SW 1271 (cell line): ENCODE measurements at places on chromosomes 16 and 17.
A peak's percentile ranks its signal among the peaks of the same experiment; 100 is the strongest.

DNA sequence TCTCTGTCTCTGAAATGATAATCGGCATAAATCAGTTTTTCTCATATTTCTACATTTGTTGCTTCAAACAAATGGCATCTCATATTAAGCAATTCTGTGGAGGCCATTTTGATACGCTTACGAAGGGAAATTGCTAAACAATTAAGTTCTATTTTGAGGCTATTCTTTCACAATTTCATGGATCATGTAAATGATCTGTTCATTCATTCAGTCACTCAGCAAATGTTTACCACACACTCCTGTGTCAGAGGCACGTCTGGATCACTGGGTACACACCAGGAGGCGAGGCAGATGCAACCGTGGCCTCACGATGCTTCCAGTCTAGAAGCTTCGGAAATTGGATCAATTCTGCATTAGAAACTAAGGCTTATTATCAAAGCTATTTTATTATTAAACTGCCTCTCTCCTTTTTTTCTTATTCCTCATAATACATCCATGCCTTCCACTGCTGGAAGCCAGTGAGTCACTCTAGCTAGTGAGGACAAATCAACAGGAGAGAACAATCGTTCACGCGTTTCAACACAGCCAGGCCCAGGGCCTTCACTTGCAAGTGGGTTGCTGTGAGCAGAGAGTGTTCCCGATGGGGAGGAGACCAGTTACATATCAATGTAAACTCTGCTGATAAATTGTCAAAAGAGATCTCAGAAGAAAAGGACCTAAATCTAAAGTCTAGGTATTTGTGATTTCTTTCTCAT, 11.3 kb upstream of the SLC39A11 start:
- no peak for DNase-seq

DNA sequence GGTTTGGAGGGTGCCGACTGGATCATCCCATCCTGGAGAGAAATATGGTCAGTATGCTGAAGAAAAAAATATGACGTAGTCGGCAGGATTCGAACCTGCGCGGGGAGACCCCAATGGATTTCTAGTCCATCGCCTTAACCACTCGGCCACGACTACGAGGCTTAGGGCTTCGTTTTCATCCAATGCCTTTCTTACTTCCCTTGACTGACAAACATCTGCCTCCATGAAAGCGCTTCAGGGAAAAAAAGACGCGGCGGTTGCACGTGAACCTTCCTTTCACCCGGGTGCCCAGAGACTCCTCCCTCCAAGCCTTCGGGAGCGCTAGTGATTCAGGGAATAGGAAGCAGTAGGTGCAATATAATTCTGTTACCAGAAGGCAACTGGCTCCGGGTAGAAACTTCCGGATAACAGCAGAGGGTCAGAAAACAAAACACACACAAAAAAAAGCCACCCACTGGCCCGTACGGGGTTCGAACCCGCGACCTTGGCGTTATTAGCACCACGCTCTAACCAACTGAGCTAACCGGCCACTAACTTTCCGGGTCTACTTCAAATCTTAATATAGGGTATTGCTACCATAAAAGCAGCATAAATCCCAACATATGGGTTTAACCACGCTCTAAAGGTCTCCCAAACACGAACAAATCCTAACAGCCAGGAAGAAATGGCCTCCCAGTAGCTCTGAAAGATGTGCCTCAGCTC, 16.3 kb upstream of the AURKB start:
- peak; percentile 81 for DNase-seq

DNA sequence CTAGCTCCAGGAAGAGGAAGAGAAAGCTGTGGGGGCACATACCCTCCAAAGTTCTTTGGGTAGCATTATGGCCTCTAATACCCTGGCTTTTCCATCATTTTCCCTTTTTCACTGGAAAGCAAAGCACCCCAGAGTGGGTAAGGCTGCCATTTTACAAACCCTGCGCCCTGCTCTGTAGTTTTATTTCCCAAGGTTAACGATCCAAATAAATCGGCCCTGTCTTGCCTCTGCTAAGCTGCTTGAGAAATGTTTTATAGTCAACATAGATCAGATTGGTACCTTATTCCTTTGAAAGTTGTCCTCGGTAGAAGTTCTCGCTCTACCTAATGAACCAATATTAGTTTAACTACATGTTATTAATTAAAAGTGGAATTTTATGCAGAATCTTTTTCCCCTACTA, 328.2 kb downstream of the NPIPA8 start:
- DNase-seq: no peak

DNA sequence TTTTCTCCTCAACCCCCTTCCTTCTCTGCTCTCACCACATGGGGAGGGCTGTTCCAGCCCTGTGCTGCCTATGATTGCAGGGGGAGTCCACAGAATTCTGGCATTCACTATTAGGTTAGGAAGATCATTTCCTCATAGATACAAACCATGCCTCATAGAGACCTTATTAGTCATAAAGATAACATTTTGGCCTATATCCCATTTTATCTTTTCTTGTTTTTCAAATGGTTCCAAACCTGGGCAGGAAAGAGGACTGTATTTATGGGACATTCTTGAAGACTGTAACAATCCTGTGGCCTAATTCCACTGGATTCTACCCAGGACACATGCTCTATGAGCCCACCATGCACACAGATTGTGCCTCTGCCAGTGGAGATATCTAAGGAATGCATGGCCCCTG, 51.7 kb downstream of the ASIC2 start:
- DNase-seq: no peak

- no peak for DNase-seq
Measured at GRCh38 chr17:39525801-39526506, 64.7 kb downstream of the CDK12 start.

DNA sequence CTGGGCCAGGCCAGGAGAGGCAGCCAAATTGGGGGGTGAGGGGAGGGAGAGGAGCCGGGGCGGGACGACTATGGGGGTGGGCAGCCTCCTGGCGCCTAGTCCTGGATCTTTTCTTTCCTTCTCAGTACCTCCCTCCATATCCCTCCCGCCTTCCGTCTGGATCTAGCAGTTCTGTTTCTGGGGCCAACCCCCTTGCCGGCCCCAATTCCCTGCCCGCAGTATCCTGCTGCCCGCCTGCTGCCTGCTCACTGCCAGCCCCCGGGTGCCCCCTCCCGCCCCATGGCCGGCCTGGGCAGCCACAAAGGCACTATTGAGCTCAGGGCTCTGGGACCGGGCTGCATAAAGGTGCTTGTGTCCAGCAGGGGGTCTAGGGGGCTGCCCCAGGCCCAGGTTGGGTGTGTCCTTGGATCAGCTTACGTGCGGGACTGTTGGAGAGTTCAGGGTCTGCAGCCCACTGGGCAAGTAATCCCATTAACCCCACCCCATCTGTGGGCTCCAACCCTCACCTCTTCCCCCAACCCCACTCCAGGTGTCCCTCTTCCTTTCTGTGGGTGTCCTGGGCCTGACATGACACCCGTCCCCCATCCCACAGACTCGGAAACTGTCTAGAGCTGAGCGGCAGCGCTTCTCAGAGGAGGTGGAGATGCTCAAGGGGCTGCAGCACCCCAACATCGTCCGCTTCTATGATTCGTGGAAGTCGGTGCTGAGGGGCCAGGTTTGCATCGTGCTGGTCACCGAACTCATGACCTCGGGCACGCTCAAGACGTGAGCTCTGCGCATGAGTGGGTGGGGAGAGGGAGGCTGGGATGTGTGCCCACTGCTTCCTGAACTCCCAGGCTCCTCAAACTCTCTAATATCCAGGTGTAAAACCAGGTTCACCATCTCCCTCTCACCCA, 2.0 kb downstream of the WNK4 start:
- no peak for DNase-seq

GRCh38 chr16:8588682-8589056, 1.6 kb downstream of the TMEM114 start:
- no peak for DNase-seq

DNA sequence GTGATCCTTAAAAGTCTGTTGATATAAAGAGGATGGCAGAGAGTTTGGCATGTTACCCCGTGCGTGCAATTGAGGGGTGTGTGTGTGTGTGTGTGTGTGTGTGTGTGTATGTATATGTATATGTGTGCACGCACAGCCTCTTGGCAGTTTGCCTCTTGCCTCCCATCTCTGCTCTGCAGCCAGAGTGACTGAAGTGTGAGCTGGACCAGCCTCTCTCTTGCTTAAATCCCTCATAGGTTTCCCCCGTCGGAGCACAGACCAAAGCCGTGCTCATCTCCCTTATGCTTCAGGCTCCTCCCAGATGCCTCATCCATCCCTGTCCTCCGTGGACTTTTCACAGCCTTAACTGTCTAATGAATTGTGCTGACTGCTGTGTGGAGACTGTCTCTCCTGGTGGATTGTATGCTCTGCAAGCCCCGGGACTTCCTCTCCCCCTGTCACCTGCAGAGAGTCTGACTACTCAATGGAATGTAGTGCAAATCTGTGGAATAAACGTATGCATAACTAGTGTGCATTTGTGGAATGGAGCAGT, 413.5 kb downstream of the CPPED1 start:
- DNase-seq: no peak

- peak; percentile 21 for DNase-seq
Measured at GRCh38 chr17:2347805-2348685, 10.7 kb downstream of the SGSM2 start.

DNA sequence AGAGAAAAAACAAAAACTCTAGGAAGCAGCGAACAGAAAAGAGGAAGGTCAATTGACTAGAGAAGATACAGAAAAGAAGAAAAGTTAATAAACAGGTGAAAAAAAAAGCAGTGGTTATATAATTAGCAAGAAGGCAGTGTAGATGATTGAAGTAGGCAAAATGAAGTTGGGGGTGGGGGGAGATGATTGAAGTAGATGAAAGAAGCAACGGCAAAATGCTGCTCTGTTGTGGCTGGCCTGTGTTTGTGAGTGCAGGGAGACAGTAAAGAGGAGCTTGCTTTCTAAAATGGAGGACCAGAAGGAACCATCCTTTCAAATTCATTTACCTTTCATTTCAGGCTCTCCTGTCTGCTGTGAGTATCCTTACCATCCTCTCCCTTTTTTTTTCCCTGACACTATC, 3.6 kb downstream of the EVI2B start:
- no peak for DNase-seq

DNA sequence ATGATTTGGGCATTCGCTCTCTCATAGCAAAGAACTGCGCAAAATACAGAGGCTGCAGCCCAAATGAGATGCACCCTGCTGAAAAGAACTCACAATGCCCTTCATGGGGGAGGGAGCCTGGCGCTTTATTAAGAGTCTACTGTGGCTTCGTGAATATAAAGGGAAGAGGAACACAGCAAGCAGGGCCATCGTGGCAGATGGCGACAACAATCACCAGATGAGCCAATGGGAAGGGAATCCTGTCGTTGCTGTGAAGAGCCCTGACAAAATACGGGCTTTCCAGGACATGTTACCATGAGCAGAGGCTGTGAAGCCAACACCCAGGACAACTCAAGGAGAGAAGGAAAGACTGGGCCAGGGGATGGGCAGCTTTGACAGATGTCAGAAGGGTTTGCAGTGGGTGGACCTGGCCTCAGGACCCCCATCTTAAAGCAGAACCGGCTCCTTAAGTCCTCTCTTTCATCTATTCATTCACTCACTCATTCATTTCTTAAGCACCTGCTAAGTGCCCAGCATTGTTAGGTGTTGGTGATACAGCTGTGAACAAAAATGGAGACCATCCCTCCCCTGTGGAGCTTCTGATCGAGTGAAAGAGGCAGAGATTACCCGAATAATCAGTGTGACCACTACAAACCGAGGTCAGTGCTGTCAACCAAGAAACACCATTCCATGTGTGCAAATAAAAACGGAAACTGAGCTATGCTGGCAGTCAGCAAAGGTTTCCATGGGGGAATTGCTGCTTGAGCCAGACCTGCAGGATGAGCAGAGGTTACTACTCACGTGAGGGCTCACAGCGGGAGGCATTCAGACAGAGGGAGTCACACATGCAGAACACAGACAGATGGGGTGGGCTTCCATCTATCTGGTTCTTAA, 125.8 kb downstream of the DYNLRB2 start:
- DNase-seq: no peak

DNA sequence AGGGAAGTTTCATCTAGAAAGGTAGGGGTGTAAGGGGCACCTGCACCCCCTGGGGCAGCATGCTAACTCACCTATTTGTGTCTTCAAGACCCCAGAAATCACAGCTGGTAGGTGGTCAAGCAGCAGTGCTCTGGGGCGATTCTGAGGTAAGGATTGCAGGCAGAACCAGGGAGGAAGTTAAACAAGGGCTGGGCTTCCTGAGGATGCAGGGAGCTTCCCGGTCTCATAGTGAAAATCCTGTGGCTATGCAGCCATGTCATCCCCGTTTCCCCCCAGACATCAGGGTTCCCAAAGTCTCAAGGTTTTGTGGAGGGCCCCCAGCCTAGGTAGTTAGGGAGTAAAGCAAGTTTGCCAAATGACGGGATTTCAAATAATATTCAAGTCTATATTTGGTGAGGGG, 78.5 kb downstream of the C16orf78 start:
- DNase-seq: no peak

GRCh38 chr16:89613231-89613953, at the start of gene DPEP1:
DPEP1 (plus strand) TSS chr16:89613642; CDS start chr16:89630411, 16,769 bp downstream.
- no peak for DNase-seq

DNA sequence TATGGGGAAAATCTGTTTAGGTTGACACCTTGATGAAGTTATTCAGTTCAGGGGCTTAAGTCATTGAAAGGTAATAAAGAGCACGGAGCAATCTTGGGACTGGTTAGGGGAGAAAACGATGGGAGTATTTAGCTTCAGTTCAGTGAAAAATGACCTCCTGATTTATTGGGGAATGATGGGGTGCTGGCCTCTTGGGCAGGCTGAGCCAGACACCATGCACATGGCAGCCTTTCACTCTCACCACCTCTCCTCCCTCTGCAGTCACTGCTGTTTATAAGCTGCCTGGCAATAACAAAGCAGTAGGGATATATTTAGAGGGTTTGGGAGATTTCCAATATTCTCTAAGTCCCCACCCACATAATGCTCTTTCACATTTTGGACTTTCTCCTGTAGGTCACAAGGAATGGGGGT, 140.5 kb upstream of the HS3ST2 start:
- DNase-seq: no peak

GRCh38 chr16:6694636-6695035, 638.0 kb upstream of the RBFOX1 start:
- DNase-seq: no peak

DNA sequence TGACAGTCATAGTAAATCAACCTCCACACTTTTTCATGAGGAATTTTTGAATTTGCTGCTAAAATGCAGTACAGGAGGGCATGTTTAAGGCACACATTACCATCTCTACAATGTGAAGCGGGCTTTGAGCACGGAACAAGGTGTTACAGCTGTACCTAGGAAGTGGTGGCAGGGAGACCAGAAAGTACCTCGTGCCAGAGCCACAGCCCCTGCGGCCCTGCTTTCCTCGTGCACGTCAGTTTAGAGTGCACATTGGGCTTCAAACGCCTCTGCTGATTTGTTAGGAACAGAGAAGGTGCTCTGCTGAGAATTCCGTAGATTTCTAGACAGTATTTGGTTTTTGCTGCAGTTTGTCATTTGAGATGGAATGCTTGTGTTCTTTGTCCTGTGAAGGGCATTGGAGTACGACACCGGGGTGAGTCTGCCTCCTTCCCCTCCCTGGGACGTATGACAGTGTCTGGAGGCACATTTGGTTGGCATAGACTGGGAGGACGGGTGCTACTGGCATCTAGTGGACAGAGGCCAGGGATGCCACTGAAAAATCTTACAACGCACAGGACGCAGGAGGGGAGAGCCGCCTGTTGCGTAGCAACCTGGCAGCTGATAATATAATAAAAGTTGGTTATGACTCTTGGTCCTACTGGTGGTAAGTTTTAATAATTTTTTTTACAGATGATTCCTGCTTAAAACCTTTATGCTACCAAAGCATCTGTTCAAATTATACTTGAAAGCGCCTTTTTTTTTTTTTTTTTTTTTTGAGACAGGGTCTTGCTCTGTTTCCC, 9.1 kb downstream of the FOXK2 start:
- peak; percentile 91 for DNase-seq

GRCh38 chr17:10311131-10311530, 61.7 kb downstream of the MYH13 start:
- DNase-seq: no peak

- no peak for DNase-seq
Measured at GRCh38 chr16:69773260-69773947, 11.3 kb downstream of the WWP2 start.
